ENCODE measurements at places on chromosomes 3 and 15.

- no peak for DNase-seq
Observed at GRCh38 chr3:186990878-186991308, 60.6 kb downstream of the ST6GAL1 start.

- no peak for DNase-seq
Observed at GRCh38 chr3:153252963-153253362, 90.9 kb downstream of the RAP2B start.

DNA sequence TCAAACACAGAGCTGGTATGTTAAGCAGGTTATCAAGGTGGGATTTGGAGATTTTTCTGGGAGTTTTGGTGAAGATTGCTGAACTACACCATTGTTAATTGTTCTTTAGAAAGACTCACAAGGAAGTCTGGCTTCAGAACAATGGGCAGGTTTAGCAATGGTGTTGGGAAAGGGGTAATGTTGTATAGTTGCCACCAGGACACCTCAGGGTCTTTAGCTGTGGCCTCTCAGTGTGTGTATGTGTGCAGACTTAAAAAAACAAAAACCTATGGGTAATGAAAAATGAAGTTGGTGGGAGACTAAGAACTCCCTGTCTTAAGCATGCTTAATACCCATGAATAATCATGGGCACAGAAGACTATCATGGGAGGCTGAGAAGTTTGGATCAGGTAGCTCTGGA, 91.7 kb downstream of the MCTP2 start:
- DNase-seq = no peak

DNA sequence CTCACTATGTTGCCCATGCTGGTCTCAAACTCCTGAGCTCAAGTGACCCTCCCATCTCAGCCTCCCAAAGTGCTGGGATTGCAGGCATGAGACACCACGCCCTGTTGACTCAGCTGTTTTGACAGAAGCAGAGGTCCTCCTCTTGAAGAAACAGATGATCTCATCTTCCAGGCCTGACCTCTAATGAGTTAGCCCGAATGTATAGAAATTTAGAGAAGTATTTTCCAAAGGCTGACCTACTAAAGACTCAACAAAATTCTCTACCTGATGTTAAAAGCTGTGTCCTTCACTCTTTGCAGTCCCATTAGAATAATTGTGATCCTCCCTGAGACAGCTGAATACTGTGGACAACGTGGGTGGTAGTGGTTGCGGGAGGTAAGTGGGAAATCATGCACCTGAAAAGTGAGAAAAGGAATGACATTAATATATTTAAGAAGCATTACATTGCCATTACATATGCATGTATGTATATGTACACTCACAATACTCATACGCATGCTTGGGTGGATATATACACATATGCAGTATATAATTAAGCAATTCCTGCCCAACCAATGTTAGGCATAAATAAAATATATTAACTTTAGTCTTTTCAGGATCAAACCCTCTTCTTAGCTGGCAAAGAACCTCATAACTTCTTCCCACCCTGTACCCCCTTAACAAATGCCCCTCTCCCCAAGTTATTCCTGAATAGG, 204.6 kb upstream of the NR2F2 start:
- no peak for DNase-seq

- DNase-seq = no peak
Observed at GRCh38 chr15:98668566-98669308, 20.4 kb downstream of the IGF1R start.

DNA sequence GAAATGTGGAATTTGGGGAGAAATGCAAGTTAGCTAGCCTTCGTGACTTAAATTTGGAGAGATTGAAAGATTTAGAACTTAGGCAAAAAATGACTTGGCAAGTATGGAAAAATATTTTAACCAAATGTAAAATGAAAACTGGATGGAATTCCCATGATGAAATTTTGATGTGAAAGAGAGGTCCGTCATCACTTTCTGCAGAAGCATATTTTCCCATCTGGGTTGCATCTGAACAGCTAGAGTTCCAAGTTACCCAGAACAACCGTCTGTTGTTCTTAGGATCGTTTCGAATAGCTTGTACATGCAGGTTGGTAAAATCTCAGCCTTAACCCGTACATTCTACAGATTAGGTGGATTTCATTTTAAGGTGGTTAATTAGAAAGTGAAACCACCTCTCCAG, 136.3 kb downstream of the GHSR start:
- no peak for DNase-seq

Data from stimulated activated CD4-positive, alpha-beta T cell treated with anti-CD3 and anti-CD28 coated beads, Interleukin-1b, Interleukin-23, amount 100 ng/mL, for 1 hour (primary cell).